Activated naive CD8-positive, alpha-beta T cell treated with anti-CD3 and anti-CD28 coated beads for 36 hours (primary cell): ENCODE measurements at places on chromosomes 4 and X. TPM values are rescaled to one million over a fixed set of nuclear protein-coding genes. Genes with fewer than 3 reads are reported as not detected.

EGFL6 gene
- 1.8 TPM for total RNA-seq

BST1 gene
- total RNA-seq: 0.38 TPM

FDCSP gene
- total RNA-seq: not detected

RHOXF1 gene
- not detected for total RNA-seq

TLR1 gene
- 1.6 TPM for total RNA-seq

UGT2B15 gene
- not detected for total RNA-seq

RHOH gene
- 114 TPM for total RNA-seq

NPY1R gene
- not detected for total RNA-seq

DNA sequence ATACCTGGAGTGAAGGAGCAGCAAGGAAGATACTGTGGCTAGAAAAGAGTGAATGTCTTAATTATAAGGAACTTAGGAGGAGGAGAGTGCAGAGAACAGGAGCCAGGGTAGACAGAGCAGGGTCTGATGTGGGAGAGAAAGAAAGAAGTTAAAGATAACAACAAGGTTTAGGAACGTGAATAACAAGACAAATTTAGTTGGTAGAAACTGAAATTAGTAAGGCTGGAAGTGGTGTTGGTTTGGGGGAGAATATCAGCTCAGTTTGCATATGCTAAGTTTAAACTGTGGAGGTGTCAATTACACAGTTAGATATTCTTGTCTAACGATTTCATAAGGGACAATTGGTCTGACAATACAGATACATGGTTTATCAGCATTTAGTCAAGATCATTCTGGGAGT lies 1123.7 kb upstream of the PABPC4L start:
- no peak for DNase-seq
- H3K36me3 ChIP-seq: no peaks in the 10 kb centered on the region
- H3K27ac ChIP-seq: no peak overlapping the region
- H3K27me3 ChIP-seq: no peaks in the 10 kb centered on the region
- no peaks in the 10 kb centered on the region for H3K4me1 ChIP-seq

- no peaks in the 10 kb centered on the region for H3K4me1 ChIP-seq
- H3K27me3 ChIP-seq: no peaks in the 10 kb centered on the region
- H3K27ac ChIP-seq: no peak overlapping the region
Measured at GRCh38 chr4:175373031-175373430, 439.0 kb downstream of the GPM6A start.

GRCh38 chr4:185576962-185577950 lies 41.9 kb upstream of the PDLIM3 start:
- no peaks in the 10 kb centered on the region for H3K4me1 ChIP-seq
- DNase-seq: no peak
- H3K27ac ChIP-seq: no peak overlapping the region
- peaks cover 26% of the 10 kb centered on the region for H3K27me3 ChIP-seq
- no peaks in the 10 kb centered on the region for H3K36me3 ChIP-seq

DNA sequence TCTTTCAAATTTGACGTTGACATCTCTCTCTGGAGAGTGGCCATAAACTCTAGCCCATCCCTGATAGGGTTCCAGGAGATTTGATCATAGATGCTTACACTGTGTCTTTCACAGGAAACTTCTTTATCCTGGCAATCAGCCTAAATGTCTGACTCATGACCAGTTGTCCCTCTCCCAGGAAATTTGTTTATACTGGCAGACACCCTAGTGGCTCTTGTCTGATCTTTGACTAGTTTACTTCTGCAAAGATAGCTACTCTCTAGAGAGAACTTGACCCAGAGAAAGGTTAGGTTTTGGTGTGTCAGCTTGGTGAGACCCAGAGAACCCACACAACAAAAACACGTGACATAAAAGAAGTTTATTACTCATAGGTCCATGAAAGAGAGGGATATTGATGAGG lies 509.8 kb downstream of the CENPC start:
- H3K4me3 ChIP-seq: no peak overlapping the region
- no peaks in the 10 kb centered on the region for H3K27me3 ChIP-seq
- no peaks in the 10 kb centered on the region for H3K36me3 ChIP-seq
- no peak for DNase-seq

DNA sequence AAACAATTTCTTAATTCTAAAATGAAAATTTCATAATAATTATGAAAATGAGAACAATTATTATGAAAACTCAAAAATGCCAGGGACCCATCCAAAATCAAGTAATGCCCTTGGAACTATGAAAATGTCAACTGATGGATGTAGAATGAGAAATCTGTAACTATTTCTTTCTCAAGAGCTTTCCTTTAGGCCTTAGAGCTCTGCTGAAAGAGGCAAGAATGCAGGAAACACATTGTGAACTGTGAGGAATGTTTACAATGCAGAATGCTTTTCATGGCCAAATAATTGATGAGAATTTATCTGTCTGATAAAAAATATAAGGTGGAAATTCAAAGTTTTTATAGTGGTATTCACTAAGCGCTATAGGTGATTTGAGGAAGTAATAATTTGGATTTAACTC lies 207.1 kb upstream of the PCDH18 start:
- no peaks in the 10 kb centered on the region for H3K4me1 ChIP-seq
- H3K27ac ChIP-seq: no peak overlapping the region
- no peaks in the 10 kb centered on the region for H3K27me3 ChIP-seq
- DNase-seq: no peak
- H3K4me3 ChIP-seq: no peak overlapping the region

GRCh38 chr4:100588076-100588475 lies 70.3 kb upstream of the EMCN start:
- H3K27me3 ChIP-seq: peaks cover 3% of the 10 kb centered on the region
- H3K4me1 ChIP-seq: no peaks in the 10 kb centered on the region
- H3K27ac ChIP-seq: no peak overlapping the region

- no peak overlapping the region for H3K4me3 ChIP-seq
- no peaks in the 10 kb centered on the region for H3K27me3 ChIP-seq
- no peaks in the 10 kb centered on the region for H3K4me1 ChIP-seq
Measured at GRCh38 chr4:127261476-127261875, 371.3 kb upstream of the INTU start.

DNA sequence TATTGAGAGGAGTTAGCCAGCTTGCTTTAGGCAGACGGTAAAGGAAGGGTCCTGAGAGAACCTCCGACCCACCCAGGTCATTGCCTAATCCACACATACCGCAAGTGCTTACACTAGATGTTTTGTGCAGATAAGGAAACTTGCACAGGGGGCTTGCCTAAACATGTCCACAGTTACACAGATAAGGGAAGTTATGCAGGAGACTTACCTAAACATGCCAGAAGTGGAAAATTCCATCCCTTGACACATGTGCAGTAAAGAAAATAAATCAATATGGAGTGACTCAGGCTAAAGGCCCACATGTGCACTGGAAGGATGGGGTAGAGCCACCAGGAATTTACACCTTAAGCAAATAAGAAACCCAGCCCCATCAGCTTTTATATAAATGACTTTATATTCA lies 232.8 kb upstream of the HDX start:
- no peak overlapping the region for H3K4me3 ChIP-seq
- no peaks in the 10 kb centered on the region for H3K4me1 ChIP-seq
- no peaks in the 10 kb centered on the region for H3K36me3 ChIP-seq
- H3K27ac ChIP-seq: no peak overlapping the region

- no peak for DNase-seq
- H3K4me3 ChIP-seq: no peak overlapping the region
- H3K27ac ChIP-seq: no peak overlapping the region
Measured at GRCh38 chr4:189177130-189177529, 763.5 kb upstream of the FRG1 start.

DNA sequence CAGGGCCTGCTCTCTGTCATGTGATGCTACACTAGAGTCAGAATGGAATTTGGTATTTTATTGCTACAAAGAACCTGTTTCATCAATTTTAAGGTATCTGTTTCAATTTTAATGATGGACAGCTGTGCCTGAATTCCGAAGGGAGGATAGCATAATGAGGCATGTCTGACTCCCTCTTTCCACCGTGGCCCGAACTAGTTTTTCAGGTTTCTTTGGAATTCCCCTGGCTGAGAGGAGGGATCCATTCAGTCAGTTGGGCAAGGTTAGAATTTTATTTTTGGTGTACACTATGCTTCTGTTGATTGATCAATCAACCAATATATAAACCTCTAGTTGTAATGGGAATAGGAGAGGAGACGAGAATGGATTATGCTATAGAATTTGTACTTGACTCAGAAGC lies 761.8 kb downstream of the FAM133A start:
- no peaks in the 10 kb centered on the region for H3K4me1 ChIP-seq
- H3K36me3 ChIP-seq: no peaks in the 10 kb centered on the region
- H3K27ac ChIP-seq: no peak overlapping the region
- no peak overlapping the region for H3K4me3 ChIP-seq
- H3K27me3 ChIP-seq: no peaks in the 10 kb centered on the region

DNA sequence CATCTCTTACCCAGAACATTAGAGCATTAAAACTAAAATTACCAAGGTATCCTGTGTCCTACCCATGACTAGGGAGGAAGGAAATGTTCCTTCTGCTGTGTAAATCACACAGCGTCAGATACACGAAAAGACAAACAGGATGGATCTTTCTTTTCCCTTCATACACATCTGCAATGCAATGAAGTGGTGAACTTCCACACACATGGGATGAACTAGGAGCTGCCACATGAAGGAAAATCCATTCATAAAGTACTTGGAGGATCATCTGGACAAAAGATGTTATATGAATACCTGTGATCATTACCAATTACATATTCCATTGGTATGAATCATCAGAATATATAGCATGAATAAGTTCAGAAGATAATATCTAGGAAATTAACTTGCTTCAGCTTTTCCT lies 46.2 kb downstream of the LDB2 start:
- H3K27ac ChIP-seq: no peak overlapping the region
- H3K36me3 ChIP-seq: no peaks in the 10 kb centered on the region
- H3K4me3 ChIP-seq: no peak overlapping the region
- no peak for DNase-seq
- no peaks in the 10 kb centered on the region for H3K4me1 ChIP-seq
- H3K27me3 ChIP-seq: peaks cover 4% of the 10 kb centered on the region

GRCh38 chr4:7166237-7166636 lies 26.1 kb upstream of the SORCS2 start:
- no peaks in the 10 kb centered on the region for H3K36me3 ChIP-seq
- no peaks in the 10 kb centered on the region for H3K27me3 ChIP-seq
- no peak overlapping the region for H3K4me3 ChIP-seq

- no peak for DNase-seq
- H3K4me1 ChIP-seq: peaks cover 2% of the 10 kb centered on the region
- no peak overlapping the region for H3K4me3 ChIP-seq
- H3K36me3 ChIP-seq: no peaks in the 10 kb centered on the region
Measured at GRCh38 chrX:120264341-120264740, 13.7 kb downstream of the ZBTB33 start.

DNA sequence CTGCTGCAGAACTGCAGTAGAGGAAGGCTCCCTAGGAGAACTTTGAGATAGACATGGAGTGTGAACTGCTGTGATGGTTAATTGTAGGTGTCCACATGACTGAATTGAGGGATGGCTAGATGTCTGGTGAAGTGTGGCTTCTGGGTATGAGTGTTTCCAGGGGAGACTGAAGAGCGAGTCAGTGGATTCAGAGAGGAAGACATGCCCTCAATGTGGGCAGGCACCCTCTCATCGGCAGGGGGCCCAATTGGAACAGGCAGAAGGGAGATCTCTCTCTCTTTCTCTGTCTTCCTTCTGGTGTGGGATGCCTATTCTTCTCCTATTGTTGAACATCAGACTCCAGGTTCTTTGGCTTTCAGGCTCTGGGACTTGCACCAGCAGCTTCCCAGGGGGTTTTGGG lies 304.7 kb upstream of the GATB start:
- no peaks in the 10 kb centered on the region for H3K36me3 ChIP-seq
- no peak for DNase-seq
- no peaks in the 10 kb centered on the region for H3K27me3 ChIP-seq

DNA sequence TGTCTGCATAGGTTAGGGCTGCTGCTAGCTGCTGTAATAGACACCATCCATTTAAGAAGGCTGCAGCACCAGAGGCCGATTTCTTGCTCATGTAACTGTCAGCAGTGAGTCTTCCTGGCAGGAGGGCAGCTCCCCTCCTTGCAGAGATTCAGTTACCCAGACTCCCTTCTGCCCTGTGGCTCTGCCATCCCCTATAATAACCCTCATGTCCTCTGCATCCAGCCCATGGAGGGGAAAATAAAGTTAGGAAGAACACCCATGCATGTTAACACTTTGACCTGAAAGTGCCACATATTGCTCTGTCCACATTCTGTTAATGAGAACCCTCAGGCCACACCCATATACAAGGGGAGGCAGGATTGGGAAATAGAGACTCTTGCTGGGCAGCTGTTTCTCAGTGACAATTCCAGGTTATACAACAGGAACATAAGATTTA lies 5.4 kb downstream of the STBD1 start:
- no peak for DNase-seq
- no peaks in the 10 kb centered on the region for H3K4me1 ChIP-seq
- H3K4me3 ChIP-seq: no peak overlapping the region
- peaks cover 27% of the 10 kb centered on the region for H3K27me3 ChIP-seq
- H3K27ac ChIP-seq: no peak overlapping the region

GRCh38 chrX:100478714-100479306 lies 68.7 kb upstream of the PCDH19 start:
- DNase-seq: no peak
- no peaks in the 10 kb centered on the region for H3K36me3 ChIP-seq
- no peak overlapping the region for H3K4me3 ChIP-seq
- no peak overlapping the region for H3K27ac ChIP-seq
- no peaks in the 10 kb centered on the region for H3K27me3 ChIP-seq

DNA sequence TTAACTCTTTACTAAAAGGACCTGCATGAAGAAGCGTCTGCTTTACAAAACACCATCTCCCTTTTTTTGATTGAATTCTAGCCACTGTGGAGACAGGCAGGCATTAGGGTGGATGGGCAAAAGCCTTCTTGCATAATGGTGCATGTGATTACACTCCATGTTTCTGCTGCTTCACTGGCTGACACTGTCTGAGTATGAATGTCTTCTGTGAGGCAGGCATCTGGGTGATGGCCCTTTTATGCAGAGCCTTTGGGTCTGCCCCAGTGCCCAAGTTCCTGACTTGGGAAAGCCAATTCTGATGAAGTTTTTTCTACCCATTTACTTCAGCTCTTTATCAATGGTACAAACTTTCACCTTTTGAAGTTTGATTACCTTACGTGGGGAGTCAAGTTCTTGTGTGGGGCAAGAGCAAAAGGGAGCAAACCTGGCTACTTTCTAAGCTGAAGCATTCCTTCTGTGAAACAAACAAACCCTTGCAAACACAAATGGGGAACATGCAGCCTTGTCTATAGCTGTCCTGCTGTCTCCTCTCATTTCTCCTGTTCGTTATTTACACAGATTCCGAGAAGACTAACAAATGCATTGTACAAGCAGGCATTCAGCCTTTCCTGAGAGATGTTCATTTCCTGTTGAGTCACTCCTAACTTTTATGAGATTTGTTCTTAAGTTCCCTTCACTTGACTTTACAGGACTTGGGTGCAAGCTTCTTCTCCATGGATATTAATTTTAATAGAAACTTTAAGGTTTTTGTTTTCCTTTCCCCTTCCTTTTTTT lies 301.9 kb downstream of the TLL1 start:
- no peak overlapping the region for H3K27ac ChIP-seq
- no peaks in the 10 kb centered on the region for H3K27me3 ChIP-seq
- H3K36me3 ChIP-seq: no peaks in the 10 kb centered on the region
- DNase-seq: no peak
- H3K4me1 ChIP-seq: no peaks in the 10 kb centered on the region
